ENCODE measurements at places on chromosomes 3 and 15. TPM values are rescaled to one million over a fixed set of nuclear protein-coding genes. Genes with fewer than 3 reads are reported as not detected.

GRCh38 chr3:146342989-146343388, 92.1 kb upstream of the PLSCR4 start:
- DNase-seq = no peak

The STRA6 gene
- total RNA-seq = 0.72 TPM

GRCh38 chr3:149315694-149316093, 17.7 kb downstream of the TM4SF18 start:
- DNase-seq = no peak

The GP9 gene
- not detected for total RNA-seq

The AMOTL2 gene
- not detected for total RNA-seq

The SLC15A2 gene
- total RNA-seq = 1.7 TPM

DNA sequence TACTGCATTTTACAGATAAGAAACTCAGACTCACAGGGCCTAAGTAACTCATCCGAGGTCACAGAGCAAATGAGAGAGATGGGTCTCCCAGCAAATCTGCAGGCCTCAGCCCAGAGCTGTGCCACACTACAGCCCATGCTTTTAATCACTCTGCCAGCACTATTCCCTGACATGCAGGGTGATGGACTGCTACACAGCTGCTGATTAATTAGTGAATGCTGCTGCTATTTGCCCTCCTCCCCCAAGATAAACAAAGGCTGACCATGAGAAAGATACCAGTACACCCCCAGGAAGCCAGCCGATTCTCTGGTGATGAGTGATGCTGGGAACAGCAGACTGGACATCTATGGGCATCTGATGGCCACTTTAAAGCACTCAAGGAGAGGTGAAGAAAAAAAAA, 39.3 kb downstream of the RFTN1 start:
- DNase-seq = no peak

- DNase-seq = no peak
These were observed 22.2 kb downstream of the MELTF start for GRCh38 chr3:197007296-197007940.

DNA sequence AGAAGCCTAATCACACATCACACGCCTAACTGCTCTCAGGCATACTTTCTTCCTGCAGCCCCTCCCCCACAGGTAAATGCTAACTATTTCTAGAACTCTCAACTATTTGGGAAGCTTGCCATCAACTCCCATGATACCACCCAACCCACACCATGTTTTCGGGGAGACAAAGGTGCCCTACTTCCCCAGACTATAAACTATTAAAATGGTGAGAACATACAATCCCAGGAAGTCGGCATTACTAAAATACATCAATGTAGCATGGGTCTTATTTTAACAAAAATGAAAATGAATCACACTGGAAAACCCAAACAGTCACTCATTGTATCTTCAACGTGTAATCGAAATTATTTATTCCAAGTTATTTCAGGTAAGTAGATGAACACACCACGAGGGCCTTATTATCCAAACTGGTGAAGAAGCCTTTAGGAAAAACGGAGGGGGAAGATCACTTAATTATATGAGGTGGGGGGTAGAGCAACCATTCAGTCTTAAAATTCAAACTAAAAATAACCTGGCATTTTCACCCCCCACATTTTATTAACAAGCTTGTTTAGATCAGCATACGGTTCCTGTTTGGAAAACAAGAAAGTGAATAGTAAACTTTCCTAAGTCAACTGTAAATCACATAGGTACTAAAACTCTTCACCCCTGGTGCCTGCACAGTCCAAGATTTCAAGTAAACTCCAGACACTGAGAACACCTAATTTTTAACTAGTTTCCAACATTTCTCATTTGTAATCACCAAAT, 1.9 kb downstream of the TBL1XR1 start:
- DNase-seq = peak; percentile 37

The FBXW12 gene
- not detected for total RNA-seq

DNA sequence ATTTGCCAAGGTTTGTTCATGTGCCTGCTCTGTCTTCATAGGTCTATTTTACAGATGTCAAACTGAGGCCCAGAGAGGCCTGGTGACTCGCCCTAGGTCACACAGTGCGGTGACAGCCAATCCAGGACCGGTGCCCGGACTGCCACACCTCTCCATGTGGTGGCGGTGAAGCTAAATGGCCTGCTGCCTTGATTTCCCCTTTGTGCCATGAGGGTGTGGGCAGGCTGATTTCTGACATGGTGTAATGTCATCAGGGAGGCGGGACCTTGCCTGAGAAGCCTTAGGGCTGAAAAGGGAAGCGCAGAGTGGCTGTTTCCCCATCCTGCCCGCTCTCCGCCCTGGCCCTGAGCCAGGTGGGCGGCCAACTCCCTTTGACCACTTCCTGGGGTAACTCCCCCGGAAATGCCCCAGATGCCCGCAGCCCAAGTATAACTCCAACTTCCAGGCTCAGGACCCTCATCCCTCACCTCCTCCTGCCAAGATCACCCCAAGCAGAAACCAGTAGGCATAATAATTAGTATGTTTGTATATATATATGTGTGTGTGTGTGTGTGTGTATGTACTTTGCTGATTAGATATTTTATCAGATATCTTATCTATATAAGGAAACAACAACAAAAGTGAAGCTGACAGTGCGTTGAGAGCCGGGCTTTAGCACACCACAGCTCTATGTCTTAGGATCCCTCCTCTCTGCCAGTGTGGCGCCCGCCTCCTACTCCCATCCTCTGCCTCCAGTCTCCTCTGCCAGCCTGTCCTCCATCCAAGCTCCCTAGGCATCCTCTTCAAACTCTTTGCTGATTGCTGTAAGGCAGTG, 63.9 kb downstream of the IQSEC1 start:
- DNase-seq = peak; percentile 83

DNA sequence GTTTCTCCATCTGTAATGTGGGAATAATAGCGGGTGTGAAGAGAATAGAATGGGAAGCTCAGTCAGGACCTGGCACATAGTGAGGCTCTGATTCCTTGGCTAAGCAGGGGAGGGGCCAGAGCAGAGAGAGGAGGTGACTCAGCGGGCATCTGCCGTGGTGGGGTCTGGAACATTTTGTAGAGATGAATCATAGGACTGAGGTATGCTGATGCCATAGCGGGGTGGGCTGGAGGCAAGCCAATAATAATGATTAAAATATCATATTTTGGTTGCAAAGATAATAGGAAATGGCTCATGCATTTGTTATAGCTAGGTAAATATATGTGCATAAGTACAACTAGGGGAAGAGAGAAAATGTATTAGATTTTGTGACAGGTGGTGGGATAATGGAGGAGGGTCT, 11.2 kb downstream of the TGM4 start:
- no peak for DNase-seq

The GOLGA6B gene
- not detected for total RNA-seq

GRCh38 chr3:11581237-11582190, 62.2 kb downstream of the VGLL4 start:
- DNase-seq = no peak

DNA sequence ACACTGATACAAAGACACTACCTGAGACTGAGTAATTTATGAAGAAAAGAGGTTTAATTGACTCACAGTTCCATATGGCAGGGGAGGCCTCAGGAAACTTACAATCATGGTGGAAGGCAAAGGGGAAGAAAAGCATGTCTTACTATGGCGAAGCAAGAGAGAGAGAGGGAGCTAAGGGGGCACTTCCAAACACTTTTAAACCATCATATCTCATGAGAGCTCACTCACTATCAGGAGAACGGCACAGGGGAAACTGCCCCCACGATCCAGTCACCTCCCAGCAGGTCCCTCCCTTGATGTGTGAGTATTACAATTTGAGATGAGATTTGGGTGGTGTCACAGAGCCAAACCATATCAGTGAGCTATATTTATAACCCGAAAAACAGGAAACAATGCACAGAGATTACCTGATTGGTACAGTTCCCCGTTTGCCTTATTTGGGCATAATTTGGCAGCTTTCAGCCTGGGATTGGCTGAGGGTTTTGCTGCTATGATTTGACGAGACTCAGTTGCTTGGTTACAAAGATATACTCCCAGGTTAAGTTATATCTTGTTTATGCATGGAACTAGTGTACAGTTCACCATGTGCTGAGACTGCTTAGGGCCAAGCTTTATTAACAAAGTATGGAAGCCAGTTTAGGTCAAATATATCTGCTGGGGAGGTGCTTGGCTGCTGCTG, 184.2 kb downstream of the NR2F2 start:
- DNase-seq = no peak

The IL5RA gene
- total RNA-seq = not detected
